ENCODE measurements at places on chromosomes 2 and 18. TPM values are rescaled to one million over a fixed set of nuclear protein-coding genes. Genes with fewer than 3 reads are reported as not detected.
A peak's percentile ranks its signal among the peaks of the same experiment; 100 is the strongest.

DNA sequence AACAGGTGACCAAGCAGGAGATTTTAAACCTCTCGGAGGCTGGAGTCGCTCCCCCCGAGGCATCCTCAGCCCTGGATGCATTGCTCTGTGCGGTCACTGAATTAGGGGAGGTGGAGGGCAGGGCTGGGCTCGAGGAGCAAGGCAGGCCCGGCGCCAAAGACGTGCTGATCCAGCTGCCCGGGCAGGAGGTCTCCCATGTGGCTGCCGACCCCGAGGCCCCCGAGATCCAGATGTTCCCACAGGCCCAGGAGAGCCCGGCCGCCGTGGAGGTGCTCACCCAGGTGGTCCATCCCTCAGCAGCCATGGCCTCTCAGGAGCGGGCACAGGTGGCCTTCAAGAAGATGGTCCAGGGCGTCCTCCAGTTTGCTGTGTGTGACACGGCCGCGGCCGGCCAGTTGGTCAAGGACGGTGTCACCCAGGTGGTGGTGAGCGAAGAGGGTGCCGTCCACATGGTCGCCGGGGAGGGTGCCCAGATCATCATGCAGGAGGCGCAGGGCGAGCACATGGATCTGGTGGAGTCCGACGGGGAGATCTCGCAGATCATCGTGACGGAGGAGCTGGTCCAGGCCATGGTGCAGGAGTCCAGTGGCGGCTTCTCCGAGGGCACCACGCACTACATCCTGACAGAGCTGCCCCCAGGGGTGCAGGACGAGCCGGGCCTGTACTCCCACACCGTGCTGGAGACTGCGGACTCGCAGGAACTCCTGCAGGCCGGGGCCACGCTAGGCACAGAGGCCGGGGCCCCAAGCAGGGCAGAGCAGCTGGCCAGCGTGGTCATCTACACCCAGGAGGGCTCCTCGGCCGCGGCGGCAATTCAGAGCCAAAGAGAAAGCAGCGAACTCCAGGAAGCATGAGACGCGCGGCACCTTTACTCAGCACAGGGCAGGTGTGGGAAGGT is 145.1 kb downstream of the PTGR3 start:
- no peak for DNase-seq

The ALPP gene
- not detected for polyA plus RNA-seq

The CD8B2 gene
- polyA plus RNA-seq, result not detected

The KIF5C gene
- 0.17 TPM for polyA plus RNA-seq

DNA sequence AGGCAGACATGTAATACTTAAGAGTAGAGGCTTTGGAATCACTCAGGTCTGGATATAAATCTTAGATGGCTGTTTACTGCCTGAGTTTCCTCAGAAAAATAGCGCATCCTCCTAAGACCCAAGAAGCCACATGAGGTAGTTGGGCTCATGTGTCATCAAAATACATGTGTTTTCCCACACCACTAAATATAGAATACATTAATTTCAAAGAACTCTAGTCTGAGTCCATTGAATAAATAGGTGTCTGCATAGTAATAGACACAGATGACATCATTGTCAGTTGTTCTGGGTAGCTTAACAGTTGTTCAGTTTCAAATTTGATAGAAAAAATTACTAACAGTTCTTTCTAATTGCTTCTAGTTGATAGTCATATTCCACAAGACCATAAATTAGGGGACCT is 9.6 kb downstream of the PPP1R1C start:
- DNase-seq, result no peak

The CDH2 gene
- polyA plus RNA-seq, result 15.3 TPM

The GPD2 gene
- 23.7 TPM for polyA plus RNA-seq

The DNAH6 gene
- not detected for polyA plus RNA-seq

- peak; percentile 65 for DNase-seq
These were observed 308.7 kb downstream of the LRATD1 start for GRCh38 chr2:14941151-14941631.

DNA sequence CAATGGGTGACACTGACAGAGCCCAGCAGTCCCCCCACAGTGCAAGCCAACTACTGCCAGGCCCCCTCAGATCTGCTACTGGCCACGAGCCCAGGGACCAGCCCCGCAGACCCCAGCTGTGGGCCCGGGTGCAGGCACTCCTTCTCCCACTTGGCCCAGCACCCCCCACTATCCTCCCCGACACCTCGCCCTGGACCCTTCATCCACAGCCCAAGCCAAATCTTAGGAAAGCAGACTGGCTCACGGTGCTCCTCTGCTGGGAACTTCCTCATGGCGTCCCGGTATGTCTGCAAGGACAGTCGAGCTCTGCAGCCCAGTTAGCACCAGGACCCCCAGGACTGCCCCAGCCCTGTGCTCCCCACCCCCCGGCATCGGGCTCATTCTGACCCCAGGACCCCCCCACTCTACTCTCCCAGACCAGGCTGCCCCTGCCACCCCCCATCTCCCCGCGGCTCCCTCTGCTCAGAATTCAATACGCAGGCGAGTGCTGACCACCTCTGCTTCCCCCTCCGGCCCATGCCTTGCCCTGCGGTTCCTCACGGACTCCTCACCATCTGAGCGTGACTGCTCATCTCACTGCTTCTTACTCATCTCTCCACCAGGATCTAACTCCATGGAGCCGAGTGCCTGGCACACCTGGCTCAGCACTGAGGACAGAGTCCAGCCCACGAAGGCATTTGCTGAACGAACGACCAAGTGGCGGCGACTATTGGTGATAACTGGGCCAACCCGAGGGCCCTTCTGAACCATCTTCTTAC is 85.7 kb downstream of the PXDN start:
- DNase-seq, result no peak

GRCh38 chr2:13334545-13334944 is 617.8 kb downstream of the TRIB2 start:
- no peak for DNase-seq

The MRPS5 gene
- polyA plus RNA-seq, result 52.7 TPM

The DNER gene
- 1.2 TPM for polyA plus RNA-seq

The TRIM43 gene
- polyA plus RNA-seq, result not detected

- no peak for DNase-seq
These were observed 56.3 kb upstream of the MYO3B start for GRCh38 chr2:170121689-170122088.

The PROC gene
- polyA plus RNA-seq, result not detected

- DNase-seq, result no peak
These were observed 156.8 kb downstream of the TMEM200C start for GRCh38 chr18:5738526-5738925.

GRCh38 chr2:42217914-42218313 is 48.8 kb downstream of the EML4 start:
- no peak for DNase-seq

- no peak for DNase-seq
These were observed 11.3 kb upstream of the OXER1 start for GRCh38 chr2:42775186-42775585.

Data from fibroblast of lung (primary cell).